ENCODE measurements at places on chromosomes 6 and 20.

GRCh38 chr6:25327432-25327831 lies 48.3 kb downstream of the CARMIL1 start:
- DNase-seq, result no peak

DNA sequence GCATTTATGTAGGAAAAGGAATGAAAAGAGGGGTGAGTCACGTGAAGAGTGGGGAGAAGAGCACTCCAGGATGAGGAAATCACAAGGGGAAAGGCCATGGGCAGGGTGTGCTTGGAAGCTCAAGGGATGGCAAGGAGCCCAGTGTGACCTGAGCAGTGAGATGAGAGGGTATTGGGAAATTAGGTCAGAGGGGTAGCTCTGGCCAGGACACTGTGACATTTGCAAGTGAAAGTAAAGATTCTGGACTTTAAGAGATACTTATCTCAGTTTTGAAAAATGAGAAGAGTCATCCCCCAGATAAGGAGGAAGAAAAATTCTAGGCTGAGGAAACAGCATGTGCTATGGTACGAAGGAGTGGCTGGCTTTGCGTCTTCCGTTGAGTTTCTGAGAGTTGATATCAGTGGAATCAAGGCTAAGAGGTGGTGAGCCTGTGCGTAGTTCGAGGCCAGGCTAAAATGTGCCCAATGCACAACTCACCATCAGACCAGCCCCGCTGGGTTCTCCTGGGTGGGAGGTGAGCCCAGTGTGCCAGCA lies 79.9 kb downstream of the GCLC start:
- DNase-seq, result no peak

- DNase-seq, result no peak
These were observed 132.4 kb upstream of the SNX9 start for GRCh38 chr6:157690441-157691210.

DNA sequence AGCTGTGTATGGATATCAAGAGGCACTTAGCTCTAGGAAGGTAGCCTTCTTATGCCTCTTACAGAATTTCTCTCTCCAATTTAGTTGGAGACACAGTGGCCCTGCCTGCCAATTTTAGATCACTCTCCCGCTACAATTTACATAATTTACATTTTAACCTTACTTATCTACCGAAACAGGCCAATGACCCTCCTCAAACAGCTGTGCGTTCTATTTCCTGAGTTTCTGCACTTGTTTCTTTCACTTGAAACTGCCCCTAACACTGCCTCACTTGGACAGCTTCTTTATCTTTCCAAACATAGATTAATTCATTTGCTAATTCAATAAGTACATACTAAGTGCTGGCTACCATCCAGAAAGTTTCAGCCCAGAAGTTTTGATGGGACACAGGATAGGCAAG lies 52.9 kb upstream of the HDDC2 start:
- no peak for DNase-seq

DNA sequence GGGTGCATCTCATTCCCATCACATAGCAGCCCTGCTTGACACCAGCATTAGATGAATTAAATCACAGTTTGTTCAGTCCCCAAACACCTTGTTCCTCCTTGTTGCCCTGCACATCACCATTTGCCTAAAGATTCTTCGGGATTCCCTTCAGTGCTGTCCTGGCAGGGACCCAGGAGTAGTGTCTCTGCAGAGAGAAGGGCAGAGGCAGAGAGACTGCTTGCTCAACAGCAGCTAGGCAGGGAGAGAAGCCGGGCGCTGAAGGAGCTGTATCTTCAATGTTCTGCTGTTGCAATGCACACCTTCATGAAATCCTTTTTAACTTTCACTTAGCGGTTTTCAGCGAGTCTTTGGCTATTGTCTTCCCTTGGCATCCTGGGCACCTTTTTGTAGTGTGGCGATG lies 362.9 kb downstream of the FARS2 start:
- no peak for DNase-seq

Data from D341Med (cell line).